ENCODE measurements at places on chromosomes 7 and 10.

GRCh38 chr10:8242295-8242872 is 187.9 kb downstream of the GATA3 start:
- DNase-seq: no peak

DNA sequence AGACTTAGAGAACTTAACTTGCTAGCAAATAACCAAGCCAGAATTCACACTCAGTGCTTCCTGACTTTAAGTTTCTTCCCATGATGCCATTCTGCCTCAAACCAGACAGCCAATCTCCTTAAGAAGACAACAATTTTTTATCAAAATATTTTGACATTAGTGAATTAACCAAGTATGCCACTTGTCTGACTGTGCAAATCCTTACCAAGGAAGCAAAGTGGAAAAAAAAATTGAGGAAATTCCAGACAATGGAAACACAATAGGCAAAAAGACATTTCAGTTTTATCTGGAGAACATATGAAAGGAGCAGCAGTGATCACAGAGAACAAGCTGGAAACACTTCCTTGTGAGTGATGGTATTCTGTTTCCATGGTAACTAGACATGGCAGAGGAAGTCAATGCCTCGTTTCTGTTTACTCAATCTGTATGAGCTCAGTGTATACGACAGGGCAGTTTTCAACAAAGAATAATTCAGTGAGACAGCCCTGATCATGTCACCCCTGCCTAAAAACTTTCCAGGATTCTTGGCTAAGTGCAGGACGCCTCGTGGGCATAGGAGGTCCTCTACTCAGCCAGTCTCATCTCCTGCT is 114.2 kb downstream of the DYNC1I1 start:
- DNase-seq: no peak

- no peak for DNase-seq
Measured at GRCh38 chr10:89857431-89858042, 156.1 kb downstream of the KIF20B start.

DNA sequence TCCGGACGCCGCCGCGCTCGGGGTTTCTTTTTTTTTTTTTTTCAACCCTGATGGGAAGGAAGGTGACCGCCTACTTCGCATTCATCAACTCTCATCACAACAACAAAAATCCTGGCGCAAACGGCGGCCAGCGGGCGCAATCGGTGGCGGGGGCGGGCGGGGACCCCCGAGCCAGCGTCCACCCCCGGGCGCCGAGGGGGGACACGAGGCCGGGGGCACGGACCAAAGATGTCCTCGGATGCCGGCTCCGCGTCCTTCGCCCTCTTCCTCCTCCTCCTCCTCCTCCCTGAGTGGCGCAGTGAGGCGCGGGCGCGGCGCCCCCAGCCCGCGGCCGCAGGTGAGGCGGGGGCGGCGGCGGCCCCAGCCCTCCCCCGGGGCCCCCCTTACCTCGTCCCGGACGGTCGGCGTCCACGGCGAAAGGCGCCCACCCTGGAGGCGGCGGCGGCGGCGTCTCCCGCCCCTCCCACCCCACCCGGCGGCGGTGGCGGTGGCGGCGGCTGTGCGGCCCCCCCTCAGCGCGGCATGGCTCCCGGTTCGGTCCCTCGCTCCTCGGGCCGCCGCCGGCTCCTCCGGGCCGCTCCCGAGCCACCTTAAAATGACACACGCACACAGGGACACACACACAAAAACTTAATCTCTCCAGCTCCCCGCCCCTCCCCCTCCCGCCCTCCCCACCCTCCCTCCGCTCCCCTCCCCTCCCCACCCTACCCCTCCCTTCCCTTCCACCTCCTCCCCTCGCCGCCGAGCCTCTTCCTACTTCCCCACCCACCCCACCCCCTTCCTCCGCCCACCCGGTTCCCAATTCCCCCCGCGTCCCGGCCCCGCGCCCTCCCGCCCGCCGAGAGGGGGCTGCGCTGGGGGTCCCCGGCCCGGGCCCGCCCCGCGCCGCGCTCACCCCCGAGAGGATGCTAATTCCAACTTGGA is at the start of gene CTBP2:
Gene CTBP2 (minus strand): TSS at position 632 of the 924 bp plus-strand sequence.
- DNase-seq: peak; percentile 50

Data from NCI-H2171 (cell line).